ENCODE measurements at places on chromosomes 4 and X. TPM values are rescaled to one million over a fixed set of nuclear protein-coding genes. Genes with fewer than 3 reads are reported as not detected.

Gene RIBC1
- total RNA-seq = 0.33 TPM

Gene MMRN1
- total RNA-seq = not detected

- H3K36me3 ChIP-seq = no peaks in the 10 kb centered on the region
- H3K27ac ChIP-seq = no peak overlapping the region
- no peaks in the 10 kb centered on the region for H3K4me1 ChIP-seq
- no peak overlapping the region for H3K4me3 ChIP-seq
These were observed 3.4 kb upstream of the GK start for GRCh38 chrX:30649859-30650258.

Gene GLRA3
- total RNA-seq = not detected

- H3K27me3 ChIP-seq = no peaks in the 10 kb centered on the region
- H3K27ac ChIP-seq = peak overlapping the region; percentile 89
- DNase-seq = peak; percentile 30
- no peak overlapping the region for H3K4me3 ChIP-seq
These were observed 33.2 kb downstream of the STAG2 start for GRCh38 chrX:123994730-123995129.

DNA sequence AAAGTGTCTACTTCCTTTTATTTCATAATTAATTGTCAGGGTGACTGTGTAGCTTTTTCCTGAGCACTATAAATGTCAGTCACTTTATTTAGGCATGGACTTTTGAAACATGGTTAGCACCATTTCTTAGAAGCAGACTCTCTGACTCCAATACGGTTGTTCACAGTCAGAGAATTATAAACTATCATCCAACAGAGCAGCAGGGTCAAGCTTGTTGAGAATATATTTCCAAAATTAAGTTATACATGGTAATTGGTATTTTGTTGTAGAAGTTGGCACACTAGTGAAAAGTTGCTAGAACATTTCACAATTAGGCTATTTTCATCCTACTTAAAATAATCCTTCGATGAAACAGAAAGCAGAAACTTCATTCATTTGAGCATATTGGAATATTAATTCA, 1155.5 kb upstream of the IGFBP7 start:
- no peak for DNase-seq
- H3K4me3 ChIP-seq = no peak overlapping the region
- H3K27ac ChIP-seq = no peak overlapping the region
- H3K4me1 ChIP-seq = no peaks in the 10 kb centered on the region
- no peaks in the 10 kb centered on the region for H3K36me3 ChIP-seq

Gene LCORL
- total RNA-seq = 17.1 TPM

DNA sequence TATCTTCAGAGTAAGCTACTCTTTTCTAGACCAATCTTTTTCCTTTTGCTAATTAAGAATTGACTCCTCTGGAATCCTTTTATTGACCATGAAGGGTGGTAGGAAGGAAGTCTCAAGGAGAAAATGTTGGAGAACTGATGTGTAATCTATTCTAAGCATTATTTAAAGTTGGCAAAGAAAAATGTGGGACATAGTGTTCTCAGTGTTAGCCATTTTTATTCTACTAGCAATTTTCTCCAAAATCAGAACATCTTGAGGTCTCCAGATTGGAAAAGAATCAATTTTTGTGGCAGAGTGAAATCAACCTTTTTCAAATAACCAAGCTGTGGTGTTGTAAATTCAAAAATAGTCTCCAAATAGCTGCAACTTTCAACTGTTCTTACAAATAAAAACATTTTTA, 18.4 kb upstream of the DMP1 start:
- H3K36me3 ChIP-seq = no peaks in the 10 kb centered on the region
- no peak overlapping the region for H3K4me3 ChIP-seq
- no peak for DNase-seq
- H3K27ac ChIP-seq = no peak overlapping the region
- no peaks in the 10 kb centered on the region for H3K27me3 ChIP-seq
- peaks cover 18% of the 10 kb centered on the region for H3K4me1 ChIP-seq

DNA sequence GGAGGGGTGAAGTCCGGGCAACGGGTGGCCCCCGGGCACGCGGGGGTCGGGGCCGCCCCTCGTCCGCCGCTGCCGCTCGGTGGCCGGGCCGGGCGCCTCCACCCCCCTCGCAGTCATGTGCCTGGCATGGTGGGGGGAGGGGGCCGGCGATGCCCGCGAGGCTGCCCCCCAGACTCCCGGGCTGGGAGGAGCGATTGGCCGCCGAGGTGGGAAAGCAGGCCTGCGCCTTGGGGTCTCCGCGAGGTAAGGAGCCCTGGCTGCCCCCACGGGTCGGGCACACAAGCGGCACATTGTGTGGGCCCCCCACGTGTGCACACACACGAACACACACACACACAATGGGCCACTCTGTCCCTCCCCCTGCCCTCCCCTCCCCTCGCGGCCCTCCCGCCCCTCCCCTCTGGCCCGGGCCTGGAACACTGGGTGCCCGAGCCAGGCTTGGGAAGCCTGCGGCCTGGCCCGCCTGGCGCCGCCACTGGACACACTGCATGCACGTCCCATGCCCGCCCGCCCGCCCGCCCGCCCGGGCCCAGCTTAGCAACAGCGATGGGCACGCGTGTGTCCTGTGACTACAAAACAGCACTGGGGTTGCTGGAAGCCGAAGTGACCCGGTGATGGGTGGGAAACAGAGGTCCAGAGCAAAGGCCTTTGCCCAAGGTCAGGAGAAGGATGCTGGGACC, 1.3 kb downstream of the SLC6A8 start:
- no peaks in the 10 kb centered on the region for H3K4me1 ChIP-seq
- DNase-seq = peak; percentile 26
- peak overlapping the region; percentile 52 for H3K4me3 ChIP-seq
- no peak overlapping the region for H3K27ac ChIP-seq
- H3K27me3 ChIP-seq = no peaks in the 10 kb centered on the region
- no peaks in the 10 kb centered on the region for H3K36me3 ChIP-seq

DNA sequence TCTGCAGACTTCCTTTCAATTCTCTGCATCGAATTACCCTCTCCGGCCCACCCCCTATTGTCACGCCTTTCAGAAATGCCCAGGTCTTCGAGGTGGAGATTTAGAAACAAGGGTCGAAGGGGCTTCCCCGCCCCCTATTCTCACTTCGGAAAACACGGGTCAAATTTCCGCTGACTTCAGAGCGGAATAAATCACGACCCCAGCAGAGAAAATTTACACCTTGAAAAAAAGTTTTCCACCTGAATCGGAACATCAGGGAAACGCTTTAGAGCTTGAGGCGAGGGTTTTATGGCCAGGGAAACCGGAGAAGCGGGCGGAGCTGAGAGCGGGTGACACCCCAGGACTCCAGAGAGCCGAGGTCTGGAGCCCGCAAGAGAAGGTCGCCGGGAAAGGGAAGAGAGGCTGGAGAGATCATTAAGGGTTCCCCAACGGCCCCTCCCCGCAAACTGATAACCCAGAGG, 1.6 kb downstream of the SHISA3 start:
- H3K27ac ChIP-seq = no peak overlapping the region
- H3K27me3 ChIP-seq = no peaks in the 10 kb centered on the region
- no peak for DNase-seq
- no peaks in the 10 kb centered on the region for H3K4me1 ChIP-seq

Gene ANKRD37
- total RNA-seq = 4.1 TPM

- H3K27me3 ChIP-seq = no peaks in the 10 kb centered on the region
- no peak overlapping the region for H3K27ac ChIP-seq
- no peaks in the 10 kb centered on the region for H3K36me3 ChIP-seq
These were observed 63.5 kb upstream of the ARHGAP36 start for GRCh38 chrX:130994671-130995070.

Gene TMEM129
- total RNA-seq = 18.6 TPM

GRCh38 chr4:79250887-79251286, 75.0 kb downstream of the NAA11 start:
- no peaks in the 10 kb centered on the region for H3K36me3 ChIP-seq
- H3K4me3 ChIP-seq = no peak overlapping the region
- H3K27me3 ChIP-seq = no peaks in the 10 kb centered on the region
- H3K27ac ChIP-seq = no peak overlapping the region
- no peaks in the 10 kb centered on the region for H3K4me1 ChIP-seq
- DNase-seq = no peak

DNA sequence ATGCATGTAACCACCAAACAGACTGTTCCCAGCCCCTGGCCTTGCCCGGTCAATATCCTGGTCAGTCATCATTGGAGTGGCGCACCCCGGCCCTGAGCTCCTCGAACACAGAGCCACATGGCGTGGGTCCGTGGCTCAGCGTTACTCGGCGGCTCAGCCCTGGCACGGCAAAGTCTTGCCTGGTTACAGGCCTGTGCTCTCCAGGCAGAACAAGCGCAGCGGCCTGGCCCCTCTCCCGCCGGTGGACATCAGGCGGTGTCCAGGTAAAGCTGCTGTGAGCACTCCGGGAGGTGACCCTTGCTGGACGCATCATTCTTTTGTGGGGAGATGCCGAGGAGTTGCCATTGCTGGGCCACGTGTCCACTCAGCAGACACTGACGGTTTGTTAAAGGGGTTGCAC, 6.1 kb upstream of the UVSSA start:
- H3K27ac ChIP-seq = no peak overlapping the region
- H3K27me3 ChIP-seq = no peaks in the 10 kb centered on the region
- H3K36me3 ChIP-seq = peaks cover 43% of the 10 kb centered on the region
- no peak for DNase-seq
- H3K4me3 ChIP-seq = no peak overlapping the region

Gene NWD2
- total RNA-seq = 0.02 TPM

Gene RGN
- not detected for total RNA-seq

DNA sequence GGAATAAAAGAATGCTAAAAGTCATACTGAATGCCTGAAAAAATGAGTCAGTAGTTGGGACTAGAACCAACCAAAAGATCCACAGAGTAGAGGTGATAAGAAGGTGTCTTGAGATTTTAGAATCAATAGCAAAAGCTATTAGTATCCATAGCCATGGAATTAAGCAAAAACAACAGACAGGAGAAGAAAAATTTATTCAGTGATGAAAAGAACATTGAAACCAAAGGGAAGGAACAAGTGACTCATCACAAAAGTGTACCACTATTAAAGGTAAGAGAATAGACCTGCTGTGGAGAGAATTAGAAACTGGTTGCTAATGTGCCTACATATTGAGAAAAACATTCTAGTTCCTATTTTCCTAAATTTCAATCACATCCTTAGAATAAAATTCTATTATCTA, 182.0 kb upstream of the NEIL3 start:
- no peaks in the 10 kb centered on the region for H3K27me3 ChIP-seq
- no peaks in the 10 kb centered on the region for H3K4me1 ChIP-seq
- no peak for DNase-seq
- no peak overlapping the region for H3K4me3 ChIP-seq
- no peaks in the 10 kb centered on the region for H3K36me3 ChIP-seq

All from SJCRH30 (cell line).